ENCODE measurements at places on chromosomes 13 and 19. TPM values are rescaled to one million over a fixed set of nuclear protein-coding genes. Genes with fewer than 3 reads are reported as not detected.

- no peaks in the 10 kb centered on the region for H3K27me3 ChIP-seq
- H3K36me3 ChIP-seq: no peaks in the 10 kb centered on the region
- H3K4me3 ChIP-seq: no peak overlapping the region
These were observed 257.6 kb downstream of the DLEU7 start for GRCh38 chr13:50585674-50586413.

DNA sequence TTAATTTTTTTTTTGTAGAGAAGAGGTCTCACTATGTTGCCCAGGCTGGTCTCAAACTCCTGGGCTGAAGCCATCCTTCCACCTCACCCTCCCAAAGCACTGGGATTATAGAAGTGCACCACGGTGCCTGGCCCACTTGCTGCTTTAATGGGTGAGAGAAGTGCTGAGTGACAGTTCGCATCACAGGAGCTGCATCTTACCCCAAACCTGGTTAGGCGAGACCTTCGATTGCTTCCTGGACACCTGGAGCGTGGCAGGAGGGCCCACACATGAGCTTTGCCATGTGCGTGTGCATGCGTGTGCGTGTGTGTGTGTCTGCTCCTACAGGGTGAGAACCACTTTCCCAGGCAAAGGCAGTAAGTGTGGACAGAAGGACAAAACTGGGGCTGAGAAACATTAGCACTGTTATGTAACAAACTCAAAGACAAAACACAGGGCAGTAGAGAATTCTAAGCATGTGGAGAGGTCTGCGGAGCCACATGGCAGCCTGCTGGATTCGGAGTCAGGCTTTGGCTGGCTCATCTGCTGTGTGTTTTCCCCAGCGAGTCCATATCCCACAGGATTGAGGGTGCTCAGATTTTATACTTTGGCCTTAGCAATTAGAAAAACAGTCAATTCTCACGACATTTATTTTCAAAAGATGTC is 11.7 kb upstream of the MTIF3 start:
- no peaks in the 10 kb centered on the region for H3K36me3 ChIP-seq
- no peak overlapping the region for H3K4me3 ChIP-seq
- peaks cover 2% of the 10 kb centered on the region for H3K4me1 ChIP-seq
- no peak for DNase-seq
- H3K27me3 ChIP-seq: no peaks in the 10 kb centered on the region

- H3K27me3 ChIP-seq: no peaks in the 10 kb centered on the region
- peaks cover 14% of the 10 kb centered on the region for H3K36me3 ChIP-seq
- no peak for DNase-seq
- H3K4me1 ChIP-seq: peaks cover 4% of the 10 kb centered on the region
- no peak overlapping the region for H3K4me3 ChIP-seq
These were observed 58.4 kb upstream of the C13orf46 start for GRCh38 chr13:114032126-114032799.

GRCh38 chr13:101291206-101291605 is 125.1 kb downstream of the NALCN start:
- DNase-seq: no peak
- no peaks in the 10 kb centered on the region for H3K27me3 ChIP-seq
- no peak overlapping the region for H3K4me3 ChIP-seq
- H3K36me3 ChIP-seq: no peaks in the 10 kb centered on the region
- no peaks in the 10 kb centered on the region for H3K4me1 ChIP-seq
- no peak overlapping the region for H3K27ac ChIP-seq

DNA sequence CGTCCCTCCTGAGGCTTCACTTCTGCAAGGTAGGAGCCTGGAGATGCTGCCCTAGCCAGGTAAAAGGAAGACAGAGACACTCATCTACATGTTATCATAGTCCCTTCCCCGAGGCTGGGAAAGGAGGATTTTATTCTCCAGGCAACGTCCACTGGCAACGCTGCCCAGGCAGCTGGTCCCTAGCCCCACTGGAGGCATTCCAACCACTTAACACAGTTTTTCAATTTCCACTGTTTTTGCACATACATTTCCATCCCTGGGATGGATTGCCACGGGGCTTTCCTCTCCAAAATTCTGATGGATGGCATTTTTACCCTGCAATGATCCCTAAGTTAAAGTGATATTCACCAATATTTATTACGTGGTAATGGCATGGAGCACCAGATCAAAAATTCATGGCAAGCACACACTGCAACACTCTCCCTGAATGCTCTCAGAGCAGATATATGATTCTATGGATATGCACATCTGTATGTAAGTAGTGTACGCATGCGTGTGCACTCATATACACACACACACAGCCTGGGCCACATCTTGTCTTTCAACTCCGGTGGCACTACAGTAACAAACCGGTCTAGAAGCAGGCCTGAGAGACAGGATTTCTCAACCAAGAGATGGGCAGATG is 322.3 kb upstream of the TSHZ3 start:
- H3K4me1 ChIP-seq: no peaks in the 10 kb centered on the region
- no peaks in the 10 kb centered on the region for H3K36me3 ChIP-seq
- DNase-seq: no peak
- no peak overlapping the region for H3K4me3 ChIP-seq
- H3K27me3 ChIP-seq: no peaks in the 10 kb centered on the region

DNA sequence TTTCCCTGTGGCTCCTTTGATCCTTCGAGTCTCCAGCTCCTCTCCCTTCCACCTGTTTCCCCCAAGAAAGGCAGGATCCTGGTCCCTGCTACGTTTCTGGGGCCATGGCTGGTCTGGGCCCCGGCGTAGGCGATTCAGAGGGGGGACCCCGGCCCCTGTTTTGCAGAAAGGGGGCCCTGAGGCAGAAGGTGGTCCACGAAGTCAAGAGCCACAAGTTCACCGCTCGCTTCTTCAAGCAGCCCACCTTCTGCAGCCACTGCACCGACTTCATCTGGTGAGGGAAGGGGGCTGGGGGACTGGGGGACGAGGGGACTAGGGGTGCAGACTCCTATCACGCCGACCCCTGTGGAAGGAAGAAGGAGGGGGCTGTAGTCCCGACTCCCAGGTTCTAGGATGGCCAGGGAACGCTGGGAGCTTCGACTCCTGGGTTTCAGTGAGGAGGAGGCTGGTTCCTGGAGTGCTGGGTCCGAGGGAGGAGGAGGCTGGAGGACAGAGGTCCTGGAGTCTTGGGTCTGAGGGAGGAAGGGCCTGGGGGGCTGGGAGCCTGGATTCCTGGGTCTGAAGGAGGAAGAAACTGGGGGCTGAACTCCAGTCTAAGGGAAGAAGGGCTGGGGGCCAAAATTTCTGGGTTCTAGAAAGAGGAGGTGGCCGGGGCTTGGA is 524 bp downstream of the PRKCG start:
- H3K27ac ChIP-seq: no peak overlapping the region
- H3K4me1 ChIP-seq: peaks cover 16% of the 10 kb centered on the region
- no peaks in the 10 kb centered on the region for H3K36me3 ChIP-seq
- no peak overlapping the region for H3K4me3 ChIP-seq
- peaks cover 29% of the 10 kb centered on the region for H3K27me3 ChIP-seq

DNA sequence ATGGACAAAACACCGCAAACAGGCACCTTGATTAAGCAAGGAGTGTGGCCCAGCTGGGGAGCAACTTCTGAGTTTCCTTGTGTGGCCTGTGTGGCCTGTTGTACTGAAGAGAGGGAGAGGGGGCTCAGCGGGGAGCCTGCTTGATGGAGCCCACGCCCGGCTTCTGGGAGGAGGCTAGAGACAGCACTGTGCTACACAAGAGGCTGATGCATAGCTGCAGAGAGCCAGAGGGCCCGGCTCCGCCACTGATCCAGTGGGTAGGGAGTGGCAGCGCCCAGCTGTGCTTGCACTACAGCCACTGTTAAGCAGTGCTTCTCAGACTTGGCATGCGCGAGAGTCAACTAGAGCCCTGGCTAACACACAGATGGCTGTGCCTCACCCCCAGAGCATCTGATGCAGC is 19.0 kb downstream of the LYL1 start:
- DNase-seq: no peak
- H3K4me1 ChIP-seq: peaks cover 3% of the 10 kb centered on the region
- H3K36me3 ChIP-seq: no peaks in the 10 kb centered on the region
- H3K27me3 ChIP-seq: no peaks in the 10 kb centered on the region
- no peak overlapping the region for H3K4me3 ChIP-seq

GRCh38 chr19:23052349-23052748 is 49.4 kb upstream of the ZNF728 start:
- H3K4me3 ChIP-seq: no peak overlapping the region
- H3K36me3 ChIP-seq: no peaks in the 10 kb centered on the region
- H3K4me1 ChIP-seq: no peaks in the 10 kb centered on the region

DNA sequence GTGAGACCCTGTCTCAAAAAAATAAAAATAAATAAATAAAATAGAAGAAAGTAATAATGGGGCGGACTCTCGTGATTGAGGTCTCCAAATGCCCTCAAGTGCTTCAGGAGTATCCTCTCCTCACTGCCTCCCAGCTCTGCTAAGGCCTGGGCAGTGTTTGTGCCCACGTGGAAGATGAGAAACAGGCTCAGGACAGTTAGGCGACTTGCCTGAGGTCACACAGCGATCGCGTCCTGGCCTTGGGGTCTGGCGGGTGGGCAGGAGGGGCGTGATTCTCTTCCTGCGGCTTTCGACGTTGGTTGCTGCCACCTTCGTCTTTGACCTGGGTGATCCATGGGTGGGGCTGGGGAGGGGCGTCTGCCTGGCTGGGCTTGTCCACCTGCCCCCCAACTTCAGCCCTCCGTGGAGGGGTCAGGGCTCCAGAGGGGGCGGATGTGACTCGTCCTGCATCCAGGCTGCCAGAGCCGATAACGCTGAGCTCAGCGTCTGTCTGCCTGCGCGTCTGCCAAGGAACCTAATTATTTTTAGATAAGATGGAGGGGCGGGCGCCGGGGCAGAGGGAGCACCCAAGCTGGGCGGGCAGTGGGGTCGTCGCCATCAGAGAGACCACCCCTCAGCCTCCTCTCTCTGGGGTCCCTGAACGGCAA is 56.9 kb downstream of the NFIC start:
- no peaks in the 10 kb centered on the region for H3K27me3 ChIP-seq
- DNase-seq: no peak
- no peak overlapping the region for H3K4me3 ChIP-seq
- no peaks in the 10 kb centered on the region for H3K4me1 ChIP-seq

- peaks cover 11% of the 10 kb centered on the region for H3K4me1 ChIP-seq
- no peak overlapping the region for H3K4me3 ChIP-seq
- no peak overlapping the region for H3K27ac ChIP-seq
- H3K27me3 ChIP-seq: peaks cover 43% of the 10 kb centered on the region
- no peak for DNase-seq
These were observed 2.5 kb downstream of the KANK3 start for GRCh38 chr19:8340341-8341096.

- H3K27ac ChIP-seq: no peak overlapping the region
- DNase-seq: no peak
- H3K36me3 ChIP-seq: no peaks in the 10 kb centered on the region
- H3K4me3 ChIP-seq: no peak overlapping the region
- peaks cover 15% of the 10 kb centered on the region for H3K4me1 ChIP-seq
These were observed 754 bp downstream of the MAMSTR start for GRCh38 chr19:48718711-48719231.

DNA sequence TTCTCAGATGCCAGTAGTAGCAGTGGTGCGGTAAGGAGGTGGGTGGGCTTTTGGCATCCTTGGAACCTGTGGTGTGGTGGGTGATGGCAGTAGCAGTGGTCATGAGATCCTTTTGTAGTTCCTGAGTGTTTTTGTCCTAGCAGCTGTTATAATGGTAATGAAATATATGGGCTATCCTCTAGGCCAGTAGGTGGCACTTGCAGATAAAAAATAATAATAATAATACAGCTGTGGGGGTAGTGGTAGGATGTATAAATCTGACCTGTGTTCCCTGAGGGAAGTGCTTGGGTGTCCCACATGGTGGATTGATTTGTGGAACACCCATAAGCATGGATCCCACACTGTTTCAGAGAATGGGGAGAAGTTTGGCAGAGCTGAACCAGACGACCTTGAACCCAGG is 334.0 kb downstream of the SLITRK5 start:
- H3K4me3 ChIP-seq: no peak overlapping the region
- no peaks in the 10 kb centered on the region for H3K27me3 ChIP-seq
- H3K36me3 ChIP-seq: no peaks in the 10 kb centered on the region
- no peaks in the 10 kb centered on the region for H3K4me1 ChIP-seq
- no peak for DNase-seq
- H3K27ac ChIP-seq: no peak overlapping the region

DNA sequence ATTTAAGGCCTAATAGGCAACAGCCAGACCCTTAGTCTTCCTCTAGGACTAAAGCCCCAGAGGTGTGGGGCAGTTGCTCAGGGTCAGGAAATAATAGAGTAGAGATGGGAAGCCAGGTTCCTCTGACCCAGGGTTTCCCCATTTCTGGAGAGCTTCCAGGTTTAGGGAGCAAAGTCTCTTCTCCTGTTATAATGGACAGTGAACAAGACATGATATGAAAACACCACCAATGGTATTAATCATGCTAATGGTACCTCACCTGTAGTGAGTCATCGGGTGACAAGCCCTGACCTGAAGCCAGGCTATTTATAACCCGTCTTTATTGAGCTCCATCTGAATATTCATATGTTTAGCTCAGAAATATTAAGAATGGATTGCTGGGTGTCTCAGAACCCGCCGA is 24.6 kb downstream of the BICRA start:
- H3K4me1 ChIP-seq: peaks cover 11% of the 10 kb centered on the region
- H3K27me3 ChIP-seq: no peaks in the 10 kb centered on the region
- no peak overlapping the region for H3K27ac ChIP-seq
- no peak for DNase-seq
- no peak overlapping the region for H3K4me3 ChIP-seq
- peaks cover 10% of the 10 kb centered on the region for H3K36me3 ChIP-seq

GRCh38 chr13:33832872-33833271 is 14.9 kb downstream of the RFC3 start:
- no peak for DNase-seq
- no peak overlapping the region for H3K27ac ChIP-seq
- H3K27me3 ChIP-seq: no peaks in the 10 kb centered on the region
- no peak overlapping the region for H3K4me3 ChIP-seq
- peaks cover 2% of the 10 kb centered on the region for H3K4me1 ChIP-seq

- no peak overlapping the region for H3K27ac ChIP-seq
- DNase-seq: no peak
- H3K4me3 ChIP-seq: no peak overlapping the region
- peaks cover 17% of the 10 kb centered on the region for H3K4me1 ChIP-seq
- H3K27me3 ChIP-seq: no peaks in the 10 kb centered on the region
- H3K36me3 ChIP-seq: peaks cover 2% of the 10 kb centered on the region
These were observed 6.8 kb downstream of the CSNK1G2 start for GRCh38 chr19:1947651-1948209.

GRCh38 chr19:10736916-10737551 is 19.2 kb downstream of the DNM2 start:
- H3K4me1 ChIP-seq: peaks cover 29% of the 10 kb centered on the region
- H3K27me3 ChIP-seq: no peaks in the 10 kb centered on the region
- H3K4me3 ChIP-seq: no peak overlapping the region
- no peak overlapping the region for H3K27ac ChIP-seq

- H3K4me1 ChIP-seq: peaks cover 2% of the 10 kb centered on the region
- H3K36me3 ChIP-seq: no peaks in the 10 kb centered on the region
- no peaks in the 10 kb centered on the region for H3K27me3 ChIP-seq
- no peak overlapping the region for H3K27ac ChIP-seq
- DNase-seq: no peak
These were observed 31.3 kb upstream of the ZMYM2 start for GRCh38 chr13:19927117-19927748.

TRAPPC2B gene
- total RNA-seq: 6.3 TPM

CEACAM8 gene
- not detected for total RNA-seq

SCEL gene
- not detected for total RNA-seq

GAS6 gene
- total RNA-seq: 0.27 TPM
